Activated CD4-positive, alpha-beta T cell treated with anti-CD3 and anti-CD28 coated beads, Interleukin-2, amount 50 U/mL, for 4 hours (primary cell): ENCODE measurements at places on chromosomes 11 and 22.

- DNase-seq: no peak
Observed at GRCh38 chr22:23938328-23939016, 22.5 kb downstream of the GSTT2B start.

DNA sequence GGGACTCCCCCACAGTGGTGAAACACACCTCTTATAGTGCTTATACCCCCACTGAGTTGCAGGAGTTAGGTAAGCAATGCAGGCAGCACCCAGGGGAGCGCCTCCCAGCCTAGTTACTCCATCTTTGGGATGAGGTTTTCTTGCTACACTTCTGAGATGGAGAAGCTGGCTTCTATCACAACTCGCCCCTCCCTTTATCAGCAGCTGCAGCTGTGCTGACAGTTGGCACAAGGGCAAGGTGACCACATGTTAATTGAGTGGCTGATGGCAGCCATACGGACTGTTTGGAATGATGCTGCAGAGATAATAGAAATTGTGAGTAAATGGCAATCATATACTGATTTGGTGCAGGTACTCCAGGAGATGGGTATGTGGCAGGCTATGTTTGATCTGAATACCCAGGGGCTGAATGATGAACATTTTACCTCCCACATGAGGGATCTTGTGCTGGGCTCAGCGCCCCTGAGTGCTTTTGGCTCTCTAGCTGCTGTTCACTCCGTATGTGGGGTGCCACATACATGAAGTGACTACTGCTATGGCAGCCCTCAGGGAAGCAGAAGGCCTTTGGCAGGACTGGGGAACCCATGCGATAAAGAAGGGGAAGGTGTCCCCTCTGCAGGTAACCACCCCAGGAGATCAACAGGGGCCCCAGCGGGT lies 29.2 kb upstream of the KCNA4 start:
- DNase-seq: no peak

- no peak for DNase-seq
Observed at GRCh38 chr11:88174709-88175568, at the start of gene RAB38. TSS of gene RAB38 (minus strand) at chr11:88175443. CDS start at chr11:88175384, 59 bp downstream.

DNA sequence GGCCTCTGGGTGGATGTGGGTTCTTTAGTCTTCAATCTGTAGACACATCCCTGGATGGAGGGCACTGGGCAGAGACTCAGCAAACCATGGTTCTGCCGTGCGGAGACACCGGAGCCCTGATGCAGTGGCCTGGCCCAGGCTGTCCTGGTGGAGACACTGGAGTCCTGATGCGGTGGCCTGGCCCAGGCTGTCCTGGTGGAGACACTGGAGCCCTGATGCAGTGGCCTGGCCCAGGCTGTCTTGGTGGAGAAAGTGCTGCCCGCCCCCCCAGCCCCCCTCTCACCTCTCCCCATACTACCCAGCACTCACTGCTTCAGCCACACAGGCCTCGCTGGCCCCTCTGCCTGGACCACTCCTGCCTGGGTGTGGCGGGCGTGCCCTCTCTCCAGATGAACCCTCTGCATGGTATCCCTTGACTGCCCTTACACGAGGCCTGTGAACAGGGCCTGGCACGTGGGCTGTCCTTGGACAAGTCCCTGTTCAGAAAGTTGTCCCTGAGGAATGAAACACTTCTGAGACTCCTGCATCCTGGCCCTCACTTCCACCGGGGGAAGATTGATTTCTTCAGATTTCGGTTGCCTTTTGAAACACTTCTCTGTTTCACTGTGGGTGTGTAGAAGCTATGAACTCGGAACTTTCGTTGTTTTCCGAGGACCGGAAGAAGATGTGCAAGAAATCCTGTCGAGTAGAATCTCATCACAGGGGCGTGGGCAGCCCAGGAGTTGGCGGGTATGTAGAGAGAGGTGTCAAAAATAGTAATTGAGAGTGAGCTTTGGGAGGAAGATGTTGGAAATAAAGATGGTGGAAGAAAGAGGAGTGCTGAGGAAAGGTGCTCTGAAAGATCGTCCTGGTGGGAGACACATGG lies 26.2 kb downstream of the IGHMBP2 start:
- no peak for DNase-seq

DNA sequence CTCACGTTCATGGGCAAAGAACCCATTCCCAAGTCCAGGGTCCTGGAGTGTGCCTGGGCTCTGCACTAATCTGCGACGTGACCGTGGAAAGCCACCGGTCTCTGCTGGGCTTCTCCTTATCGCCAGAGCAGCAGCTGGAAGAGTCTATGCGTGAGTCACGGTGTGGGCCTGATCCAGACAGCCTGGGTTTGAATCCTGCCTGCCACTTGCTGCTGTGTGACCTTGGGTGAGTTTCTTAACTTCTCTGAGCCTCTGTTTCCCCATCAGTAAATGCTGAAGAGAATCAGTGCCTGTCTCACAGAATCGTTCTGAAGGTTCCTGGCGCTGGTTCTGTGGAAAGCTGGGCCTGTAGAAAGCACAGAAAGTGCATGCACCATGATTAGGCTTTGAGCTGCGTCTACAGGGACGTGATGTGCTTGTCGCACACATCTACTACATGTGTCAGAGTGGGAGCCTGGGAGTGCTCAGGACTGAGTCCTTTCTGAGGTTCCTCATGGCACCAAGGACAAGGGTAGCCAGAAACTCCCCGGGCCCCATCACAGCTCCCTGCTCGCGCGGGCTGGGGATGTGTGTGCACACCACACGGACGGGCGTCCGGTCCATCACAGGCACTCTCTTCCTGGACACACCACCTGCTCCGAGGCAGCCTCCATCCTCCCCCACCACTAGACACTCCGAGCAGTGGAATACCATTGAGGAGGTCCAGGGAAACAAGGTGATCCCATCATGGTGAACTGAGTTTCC lies 20.5 kb upstream of the PDGFB start:
- no peak for DNase-seq
